Forelimb muscle (tissue), 1 donor: ENCODE measurements at places on chromosomes 2 and 18. TPM values are rescaled to one million over a fixed set of nuclear protein-coding genes. Genes with fewer than 3 reads are reported as not detected.
A peak's percentile ranks its signal among the peaks of the same experiment; 100 is the strongest.

WDR54 gene
- polyA plus RNA-seq: 8.7 TPM

PPM1G gene
- 53.7 TPM for polyA plus RNA-seq

CBLN2 gene
- not detected for polyA plus RNA-seq

DPP4 gene
- 8.5 TPM for polyA plus RNA-seq

STK16 gene
- 15.0 TPM for polyA plus RNA-seq

SERPINB2 gene
- polyA plus RNA-seq: not detected

DNA sequence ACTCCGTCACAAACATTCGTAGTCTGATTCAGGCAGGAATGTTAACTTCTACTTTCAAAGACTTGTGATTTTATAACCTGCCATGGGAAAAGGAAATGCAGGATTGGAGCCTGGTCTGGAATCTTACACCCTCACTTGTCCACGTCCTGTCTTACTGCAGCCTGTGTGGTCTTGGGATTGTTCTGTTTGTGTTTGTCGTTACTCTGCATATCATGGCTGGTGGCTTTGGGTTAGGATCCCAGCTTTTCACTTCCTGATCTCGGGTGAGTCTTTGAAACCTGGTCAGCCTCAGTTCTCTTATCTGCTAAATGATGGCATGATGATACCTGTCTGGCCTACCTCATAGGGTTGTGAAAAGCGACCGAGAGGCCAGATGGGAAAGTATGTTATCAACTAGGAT, 34.6 kb downstream of the SH3BP4 start:
- no peak for DNase-seq

DNA sequence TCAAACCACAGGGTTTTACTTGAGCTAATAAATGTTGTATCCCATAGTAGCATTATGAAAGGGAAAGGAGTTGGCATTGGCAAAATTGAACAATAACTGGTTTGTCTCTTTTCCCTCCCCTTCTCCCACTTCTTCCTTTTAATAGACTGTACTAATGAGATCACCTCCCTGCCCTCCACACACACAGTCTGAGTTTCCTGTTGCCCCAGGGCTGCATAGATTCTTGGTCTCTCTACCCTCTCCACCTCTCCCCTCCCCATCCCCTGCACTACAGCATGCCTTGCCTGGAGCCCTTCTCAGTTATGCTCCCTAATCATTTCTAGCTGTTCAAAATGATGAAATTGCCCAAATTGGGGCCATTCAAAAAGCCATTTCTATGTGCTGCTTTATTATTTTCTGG, 37.2 kb upstream of the NEMP2 start:
- no peak for DNase-seq

DNA sequence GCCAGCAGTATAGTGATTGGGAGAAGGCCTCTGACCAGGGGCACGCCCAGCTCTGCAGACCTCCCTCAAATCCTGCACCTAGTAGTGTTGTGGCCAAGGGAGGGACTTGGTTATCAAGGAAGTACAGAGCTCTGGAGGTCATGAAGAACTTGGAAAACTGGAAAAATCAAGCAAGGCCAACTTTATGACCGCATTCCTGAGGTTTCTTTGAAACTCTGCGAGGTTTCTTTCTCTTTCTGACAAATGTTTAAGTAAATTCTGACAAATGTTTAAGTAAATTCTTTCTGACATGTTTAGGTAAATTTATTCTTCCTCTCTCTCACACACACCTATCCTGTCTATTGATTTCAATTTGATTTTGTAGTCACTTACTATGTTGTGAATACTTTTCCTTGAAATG, 31.0 kb downstream of the CLIP4 start:
- DNase-seq: no peak

DNA sequence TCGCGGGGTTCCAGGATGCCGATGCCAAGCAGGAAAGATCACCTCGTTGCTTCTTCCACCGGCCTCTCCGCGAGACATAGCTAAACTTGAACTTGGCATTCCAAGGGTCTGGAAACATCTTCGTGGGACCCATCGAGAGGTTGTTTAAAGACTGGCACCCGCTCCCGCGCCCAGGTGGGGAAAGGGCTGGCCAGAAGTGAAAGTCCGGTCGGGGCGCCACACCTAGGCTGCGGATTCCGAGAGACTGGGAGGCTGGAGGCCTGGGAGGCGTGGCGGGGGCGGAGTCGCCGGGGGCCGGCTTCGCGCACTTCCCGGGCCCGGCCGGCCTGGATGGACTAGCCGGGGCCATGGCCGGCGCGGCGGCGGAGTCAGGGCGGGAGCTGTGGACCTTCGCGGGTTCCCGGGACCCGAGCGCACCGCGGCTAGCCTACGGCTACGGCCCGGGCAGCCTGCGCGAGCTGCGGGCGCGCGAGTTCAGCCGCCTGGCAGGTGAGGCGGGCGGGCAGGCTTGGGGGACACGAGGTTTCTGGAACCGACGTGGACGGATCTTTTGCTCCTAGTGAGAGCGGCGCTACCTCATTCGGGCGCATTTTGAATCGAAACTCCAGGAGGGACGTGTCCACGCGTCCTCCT, at the start of gene MOCOS:
MOCOS (plus strand) TSS at position 305 of the 633 bp plus-strand sequence; CDS start at position 348, 43 bp downstream.
- peak; percentile 11 for DNase-seq

DNA sequence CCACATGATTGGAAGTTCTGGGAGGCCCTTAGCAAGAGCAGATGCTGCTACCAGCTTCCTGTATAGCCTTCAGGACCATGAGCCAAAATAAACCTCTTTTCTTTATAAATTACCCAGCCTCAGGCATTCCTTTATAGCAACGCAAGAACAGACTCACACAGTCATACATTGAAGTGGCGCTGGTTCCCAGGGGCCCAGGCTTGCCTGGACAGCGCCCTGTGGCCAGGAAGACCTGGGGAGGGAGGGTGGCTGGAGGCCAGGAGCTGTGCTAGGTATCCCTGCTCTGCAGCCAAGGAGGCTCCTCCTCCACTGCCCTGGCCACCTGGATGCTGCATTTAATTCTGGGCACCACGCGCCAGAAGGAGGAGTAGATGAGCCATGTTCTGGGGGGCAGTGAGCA, 98.1 kb downstream of the AGAP1 start:
- DNase-seq: no peak

GRCh38 chr2:64859312-64860212, 129.6 kb upstream of the SLC1A4 start:
- DNase-seq: no peak

- DNase-seq: no peak
Observed at GRCh38 chr2:36485521-36485920, 112.4 kb downstream of the FEZ2 start.

DNA sequence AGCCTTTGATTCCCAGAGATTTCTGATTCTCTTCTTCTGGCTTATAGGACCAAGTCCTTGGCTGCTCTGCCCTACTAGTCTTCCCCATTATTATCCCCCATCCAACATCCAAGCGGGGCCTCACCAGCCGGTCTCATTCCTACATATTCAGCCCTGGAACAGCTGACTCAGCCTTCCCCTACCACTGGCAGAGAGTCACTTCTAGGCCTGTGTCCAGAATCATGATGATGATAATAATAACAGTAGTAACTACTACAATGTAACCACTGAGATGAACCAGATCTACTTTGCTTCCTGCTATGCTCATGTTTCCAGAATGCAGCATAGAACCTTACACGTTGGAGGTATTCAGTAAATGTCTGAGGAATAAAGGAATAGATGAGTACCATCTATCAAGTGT, 295.2 kb downstream of the SRBD1 start:
- no peak for DNase-seq
